MM.1S (cell line): ENCODE measurements at places on chromosomes 5 and 9.

GRCh38 chr5:101686536-101687157 is 609.4 kb downstream of the SLCO4C1 start:
- no peak for DNase-seq

- no peak for DNase-seq
Measured at GRCh38 chr5:138336952-138337684, 948 bp upstream of the FAM53C start.

DNA sequence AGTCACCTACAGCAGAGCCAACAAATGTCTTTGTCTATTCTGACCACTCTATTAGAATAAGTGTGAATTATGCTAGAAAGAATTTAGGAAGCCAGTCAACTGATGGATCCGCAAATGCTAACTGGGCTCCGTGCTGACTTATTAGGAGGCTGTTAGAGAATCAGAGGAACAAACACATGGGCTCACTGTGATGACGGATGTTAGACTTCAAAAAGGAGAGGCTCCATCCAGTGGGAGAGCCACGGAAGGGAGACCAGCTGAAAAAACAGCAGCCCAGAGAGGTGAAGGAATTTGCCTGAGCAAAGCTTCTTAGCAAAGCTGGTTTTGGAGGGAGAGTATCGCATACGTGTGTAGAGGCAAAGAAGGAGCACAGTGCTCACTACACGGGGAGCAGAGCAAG is 5.8 kb upstream of the TGFBI start:
- no peak for DNase-seq

DNA sequence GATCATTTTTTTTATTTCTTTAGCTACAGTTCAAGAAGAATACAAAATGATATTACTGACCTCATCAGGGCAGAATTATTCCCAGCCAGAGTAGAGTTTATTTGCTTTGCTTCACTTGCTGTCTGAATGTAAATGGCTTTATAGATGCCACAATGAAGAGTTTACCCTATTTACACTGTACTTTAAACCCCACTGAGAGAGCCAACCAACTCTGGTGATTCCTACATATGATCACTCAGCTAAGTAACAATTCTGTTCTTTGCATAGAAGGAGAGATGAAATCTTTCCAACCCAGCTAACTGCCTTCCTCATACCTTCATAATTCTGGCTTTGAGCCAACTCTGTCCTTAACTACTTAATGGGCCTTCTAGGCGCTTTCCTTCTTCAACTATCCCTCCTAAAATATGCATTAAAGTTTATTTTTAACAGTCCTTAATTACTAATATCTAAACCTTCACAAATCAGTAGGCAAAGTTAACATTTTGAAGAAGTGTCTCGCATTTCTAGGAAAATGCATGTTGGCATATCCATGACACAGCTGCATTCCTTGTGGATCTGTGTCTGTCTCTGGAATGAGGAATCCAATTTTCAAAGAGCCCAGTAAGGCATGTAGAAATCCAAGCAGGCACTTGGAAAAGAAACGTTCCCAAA is 284.8 kb upstream of the GRAMD2B start:
- no peak for DNase-seq

DNA sequence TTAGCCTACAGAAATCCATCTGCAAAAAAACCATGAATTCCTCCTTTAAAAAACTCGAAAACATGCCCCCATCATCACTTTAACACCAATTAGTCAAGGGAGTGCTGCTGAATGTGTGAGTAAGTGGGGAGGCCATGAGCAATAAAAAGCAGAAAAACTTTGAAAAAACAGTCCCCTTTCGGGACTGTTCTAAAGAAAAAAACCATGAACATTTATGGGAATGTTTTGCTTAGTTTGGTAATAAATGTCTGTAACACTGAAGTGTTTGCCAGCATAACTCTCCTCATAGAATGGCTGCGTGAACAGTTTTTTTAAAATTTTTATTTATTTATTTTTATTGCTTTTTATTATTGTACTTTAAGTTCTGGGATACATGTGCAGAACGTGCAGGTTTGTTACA is 99.4 kb upstream of the TARS1 start:
- DNase-seq, result no peak

- DNase-seq, result peak; percentile 51
Measured at GRCh38 chr5:72465601-72466563, 41.3 kb downstream of the ZNF366 start.

- no peak for DNase-seq
Measured at GRCh38 chr9:8400378-8400777, 600.8 kb upstream of the DMAC1 start.

DNA sequence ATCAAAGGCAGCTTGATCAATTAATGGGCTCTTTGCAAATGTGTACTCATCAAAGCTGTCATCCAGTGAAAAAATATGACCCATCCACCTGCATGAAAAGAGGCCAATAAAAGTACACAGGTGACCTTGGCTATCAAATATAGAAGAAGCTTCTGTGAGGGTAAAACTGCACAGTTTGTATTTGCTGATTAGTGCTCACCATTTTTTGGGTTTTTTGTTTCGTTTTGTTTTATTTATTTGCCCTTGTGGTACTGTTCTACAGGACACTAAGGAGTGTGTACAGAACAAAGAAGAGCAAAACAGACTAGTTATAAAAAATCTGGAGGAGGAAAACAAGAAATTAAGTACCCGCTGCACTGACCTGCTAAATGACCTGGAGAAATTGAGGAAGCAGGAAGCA is 101.3 kb downstream of the CNTLN start:
- no peak for DNase-seq

GRCh38 chr5:116702776-116703175 is 128.2 kb upstream of the SEMA6A start:
- DNase-seq, result no peak

GRCh38 chr5:39224196-39224761 is 4.9 kb upstream of the FYB1 start:
- no peak for DNase-seq

GRCh38 chr9:13491138-13491492 is 211.6 kb upstream of the MPDZ start:
- DNase-seq, result no peak
